HT1080 (cell line): ENCODE measurements at places on chromosomes 3 and 15. TPM values are rescaled to one million over a fixed set of nuclear protein-coding genes. Genes with fewer than 3 reads are reported as not detected.

MTMR10 gene
- total RNA-seq: 11.7 and 12.6 TPM in 2 replicates

FOXB1 gene
- not detected in 2 replicates for total RNA-seq

TBC1D23 gene
- total RNA-seq: 21.9 and 25.7 TPM in 2 replicates

WDR73 gene
- 28.5 and 29.1 TPM in 2 replicates for total RNA-seq

DNA sequence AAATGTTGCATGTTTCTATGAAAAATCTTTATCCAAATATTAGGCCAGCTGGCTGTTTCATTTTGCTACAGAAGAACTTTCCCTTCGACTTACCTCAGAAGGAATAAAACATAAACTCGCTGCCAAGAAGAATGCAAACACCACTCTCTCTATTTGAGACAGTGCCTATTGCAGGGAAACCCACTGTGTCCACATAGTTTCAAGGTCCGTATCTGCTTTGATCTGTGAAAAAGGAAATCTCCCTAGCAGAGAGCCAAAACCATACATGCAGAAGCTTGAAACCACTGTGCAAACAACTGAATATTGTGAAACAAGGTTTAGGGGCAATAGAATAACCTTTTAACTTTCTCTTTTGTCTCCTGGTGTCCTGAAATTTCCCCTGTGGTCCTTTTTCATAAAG is 35.0 kb upstream of the CAPN7 start:
- no peak for DNase-seq

DNA sequence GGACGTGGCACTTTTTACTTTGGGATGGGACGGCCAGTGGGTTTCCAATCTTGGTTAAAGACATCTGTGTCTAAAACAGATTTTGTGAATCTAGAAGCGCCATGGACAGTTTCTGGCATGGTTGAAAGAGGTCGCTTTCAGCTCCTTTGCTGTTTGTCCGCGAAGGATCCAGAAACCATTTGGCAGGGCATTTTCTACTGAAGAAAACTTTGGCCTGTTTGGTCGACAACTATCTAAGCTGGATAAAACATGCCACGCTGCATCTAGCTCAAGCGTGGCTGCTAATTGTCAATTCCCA is 730 bp upstream of the RORA start:
- DNase-seq: no peak
